ENCODE measurements at places on chromosomes 3 and 15. TPM values are rescaled to one million over a fixed set of nuclear protein-coding genes. Genes with fewer than 3 reads are reported as not detected.

The ADAMTS17 gene
- total RNA-seq = 0.40 TPM

The DUOXA2 gene
- not detected for total RNA-seq

The A4GNT gene
- not detected for total RNA-seq

The ROPN1 gene
- not detected for total RNA-seq

The NPAP1 gene
- total RNA-seq = not detected

The LMAN1L gene
- not detected for total RNA-seq

The ITIH1 gene
- not detected for total RNA-seq

The C3orf20 gene
- total RNA-seq = not detected

DNA sequence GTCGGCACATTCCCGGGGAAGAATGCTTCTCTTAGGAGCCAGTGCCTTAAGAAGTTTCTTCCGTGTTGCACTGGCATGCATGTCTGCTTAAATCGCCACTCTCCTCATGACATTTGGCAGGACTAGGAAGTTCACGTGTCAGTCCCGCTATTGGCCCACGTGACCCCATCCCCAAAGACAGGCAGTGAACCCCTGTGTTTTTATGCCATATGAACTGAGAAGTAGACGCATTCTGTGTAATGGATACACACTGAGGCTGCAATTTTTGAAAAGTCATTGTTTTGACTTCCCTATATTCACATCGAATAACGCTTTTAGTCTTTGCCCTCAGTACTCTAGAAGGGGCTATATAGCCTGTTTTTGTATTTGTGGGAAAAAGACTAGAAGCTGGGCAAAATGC lies 125.6 kb upstream of the TBL1XR1 start:
- no peak for DNase-seq

DNA sequence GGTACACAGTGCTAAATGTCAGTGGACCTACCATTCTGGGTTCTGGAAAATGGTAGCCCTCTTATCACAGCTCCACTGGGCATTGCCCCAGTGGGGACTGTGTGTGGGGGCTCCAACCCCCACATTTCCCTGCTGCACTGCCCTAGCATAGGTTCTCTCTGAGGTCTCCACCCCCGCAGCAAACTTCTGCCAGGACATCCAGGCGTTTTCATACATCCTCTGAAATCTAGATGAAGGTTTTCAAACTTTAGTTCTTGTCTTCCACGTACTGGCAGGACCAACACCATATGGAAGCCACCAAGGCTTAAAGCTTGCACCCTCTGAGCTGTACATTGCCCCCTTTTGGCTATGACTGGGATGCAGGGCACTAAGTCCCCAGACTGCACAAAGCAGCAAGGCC lies 788.2 kb upstream of the ALCAM start:
- DNase-seq = no peak

GRCh38 chr15:91917686-91918360 lies 64.3 kb downstream of the SLCO3A1 start:
- DNase-seq = no peak

DNA sequence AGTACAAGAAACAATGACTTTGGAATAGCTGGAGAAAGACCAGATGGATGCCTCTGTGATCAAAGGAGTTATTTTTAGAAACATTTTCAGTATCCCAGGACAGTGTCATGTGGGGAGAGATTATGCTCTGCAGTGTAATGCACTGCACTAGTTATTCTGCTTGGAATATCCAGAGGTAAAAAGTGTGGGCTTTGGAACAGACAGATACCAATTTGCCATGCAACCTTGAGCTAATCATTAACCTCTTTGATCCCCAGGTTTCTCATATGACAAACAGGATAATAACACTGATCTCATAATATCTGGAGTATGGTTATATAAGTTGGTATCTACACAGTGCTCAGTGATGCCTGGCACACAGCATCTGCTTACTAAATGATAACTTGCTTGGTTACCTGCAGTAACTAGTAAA lies 12.2 kb upstream of the SLC7A14 start:
- no peak for DNase-seq

DNA sequence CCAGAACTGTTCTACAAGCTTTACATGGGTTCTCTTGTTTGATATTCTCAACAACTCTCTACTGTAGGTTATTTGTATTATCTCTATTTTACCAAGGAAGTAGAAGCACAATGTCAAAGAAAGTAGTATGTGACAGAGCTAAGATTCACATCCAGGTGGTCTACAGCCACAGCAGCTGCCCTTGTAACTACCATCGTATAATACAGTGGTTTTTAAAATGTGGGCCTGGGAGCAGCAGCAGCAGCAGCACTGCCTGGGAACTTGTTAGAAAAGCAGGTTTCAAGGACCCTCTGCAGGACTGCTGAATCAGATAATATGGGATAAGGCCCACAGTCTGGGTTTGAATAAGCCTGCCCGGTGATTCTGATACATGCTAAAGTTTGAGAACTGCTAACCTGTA lies 357.1 kb upstream of the SATB1 start:
- DNase-seq = no peak

DNA sequence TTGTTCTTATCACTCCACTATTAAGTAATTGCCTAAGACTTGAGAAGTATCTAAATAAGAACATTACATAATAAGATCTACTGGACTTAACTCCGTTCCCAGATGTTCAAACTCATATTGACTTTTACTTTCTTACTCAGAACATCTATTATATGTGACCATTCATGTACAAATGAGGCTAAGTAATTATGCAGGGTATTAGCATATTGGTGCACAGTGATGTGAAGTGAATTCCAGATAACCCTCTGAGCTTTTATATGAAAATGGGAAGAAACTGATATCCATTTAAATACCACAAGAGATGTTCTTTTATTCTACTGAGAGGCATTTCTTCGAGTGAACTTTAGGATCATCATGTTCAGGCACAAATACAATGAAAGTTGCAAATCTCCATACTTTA lies 135.7 kb downstream of the ZPLD1 start:
- DNase-seq = no peak

DNA sequence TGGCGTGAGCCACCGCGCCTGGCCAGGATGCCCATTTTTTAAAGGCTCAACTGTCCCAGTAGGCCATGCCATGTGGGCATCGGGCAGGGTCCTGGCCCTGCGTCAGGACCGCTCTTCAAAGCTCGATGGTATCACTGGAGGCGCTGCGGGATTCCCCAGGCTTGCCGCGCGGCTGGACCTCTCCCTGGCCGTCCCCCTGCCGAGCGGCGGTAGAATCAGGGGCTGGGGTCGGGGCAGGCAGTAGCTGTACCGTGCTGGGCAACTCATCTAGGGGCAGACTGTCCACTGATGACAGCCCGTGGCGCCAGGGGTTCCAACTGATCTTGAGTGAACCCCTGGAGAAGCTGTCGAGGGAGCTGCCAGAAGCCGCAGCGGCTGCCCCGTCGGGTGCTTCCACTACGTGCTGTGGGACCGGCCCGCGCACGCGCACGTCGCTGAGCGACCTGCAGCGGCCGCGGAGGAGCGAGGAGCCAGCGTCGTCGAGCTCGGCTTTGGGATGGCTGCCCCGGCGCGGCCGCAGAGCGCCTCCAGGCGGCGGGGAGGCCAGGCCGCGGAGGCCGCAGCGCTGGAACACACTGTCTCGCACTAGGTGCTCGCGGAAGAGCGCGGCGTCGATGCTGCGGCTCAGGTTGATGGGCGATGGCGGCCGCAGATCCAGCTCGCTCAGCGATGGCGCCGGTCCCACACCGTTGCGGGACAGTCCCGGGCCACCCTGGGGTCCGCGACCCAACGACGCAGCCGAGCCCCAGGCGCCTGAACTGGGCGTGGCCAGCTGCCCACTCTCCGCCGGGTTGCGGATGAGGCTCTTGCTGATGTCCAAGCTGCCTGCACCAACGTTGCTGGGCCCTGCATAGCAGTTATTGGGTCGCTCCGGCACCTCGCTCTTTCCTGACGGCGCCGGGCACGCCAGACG lies 5.8 kb downstream of the PRRT3 start:
- peak; percentile 95 for DNase-seq

DNA sequence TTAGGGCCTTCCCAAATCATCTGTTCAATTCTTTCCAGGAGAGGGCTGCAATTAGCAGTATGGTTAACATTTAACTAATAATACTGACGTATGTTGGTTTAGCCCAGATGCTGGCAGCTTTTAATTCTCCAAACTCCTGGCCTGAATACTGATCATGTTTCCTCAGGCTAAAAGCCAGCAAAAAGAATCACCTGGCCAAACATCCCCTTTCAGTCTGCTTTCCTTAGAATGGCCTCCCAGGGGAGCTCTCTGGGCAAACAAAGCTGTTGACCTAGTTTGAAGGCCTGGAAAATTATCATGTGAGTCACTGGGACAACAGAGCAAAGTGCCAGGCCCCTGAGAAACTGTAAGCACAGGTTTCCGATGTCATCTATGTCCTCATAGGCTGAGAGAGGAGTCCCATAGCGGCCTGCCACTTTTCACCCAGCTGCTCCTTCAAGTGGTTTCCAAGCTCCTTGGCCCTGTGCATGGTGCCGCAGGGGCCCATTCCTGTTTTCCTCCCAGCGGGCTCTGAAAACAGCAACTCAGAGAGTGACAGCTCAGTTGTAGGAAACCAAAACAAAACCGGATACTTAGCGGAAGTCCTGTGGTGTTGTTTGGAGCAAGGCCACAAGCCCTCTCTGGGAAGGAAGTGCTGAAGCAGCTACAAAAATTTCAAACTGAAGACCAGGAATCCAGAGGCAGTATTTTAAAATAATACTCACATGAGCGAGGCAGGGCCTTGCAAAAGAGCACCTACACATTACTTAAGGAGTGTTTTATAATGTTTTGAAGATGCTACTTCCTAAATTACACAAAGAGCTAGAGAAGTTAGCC lies 36.5 kb upstream of the RAB11A start:
- DNase-seq = peak; percentile 96

DNA sequence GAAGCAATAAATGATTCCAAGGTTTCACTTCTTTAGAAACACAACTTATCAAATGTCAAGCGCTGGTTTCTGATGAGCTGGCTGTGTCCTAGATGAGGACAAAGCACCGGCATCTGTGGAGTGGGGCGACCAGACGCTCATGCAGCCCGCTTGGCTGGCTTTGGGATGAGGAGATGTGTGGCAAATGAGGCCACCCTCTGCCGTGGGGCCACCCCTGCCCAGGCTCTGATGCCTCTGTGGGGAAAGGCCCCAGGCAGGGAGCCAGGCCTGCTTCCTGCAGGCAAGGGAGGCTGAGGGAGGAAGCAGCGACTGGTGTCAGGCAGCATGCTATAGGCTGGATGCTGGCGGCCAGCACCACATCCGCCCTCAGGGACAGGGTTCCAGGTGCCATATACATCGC lies 102.9 kb downstream of the HERC2 start:
- no peak for DNase-seq

GRCh38 chr15:88072598-88073390 lies 183.7 kb downstream of the NTRK3 start:
- no peak for DNase-seq

DNA sequence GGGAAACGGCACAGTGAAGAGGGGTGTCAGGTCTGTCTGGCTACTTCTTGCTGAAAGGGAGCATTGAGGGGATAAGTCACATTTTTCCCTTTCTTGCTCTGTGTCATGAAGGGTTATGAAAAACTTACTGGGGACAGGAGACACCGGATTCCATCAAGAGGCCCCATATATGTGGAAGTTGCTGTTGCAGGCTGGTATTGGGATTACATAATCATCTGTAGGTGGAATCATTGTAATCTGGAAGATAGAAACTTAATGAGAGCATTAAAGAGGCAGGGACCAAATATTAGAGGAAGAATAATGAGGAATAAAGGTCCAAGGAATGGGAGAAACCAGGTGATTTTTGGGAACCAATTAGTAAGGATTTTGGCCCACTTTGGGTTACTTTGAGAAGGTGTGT lies 4.2 kb upstream of the TCAIM start:
- no peak for DNase-seq

DNA sequence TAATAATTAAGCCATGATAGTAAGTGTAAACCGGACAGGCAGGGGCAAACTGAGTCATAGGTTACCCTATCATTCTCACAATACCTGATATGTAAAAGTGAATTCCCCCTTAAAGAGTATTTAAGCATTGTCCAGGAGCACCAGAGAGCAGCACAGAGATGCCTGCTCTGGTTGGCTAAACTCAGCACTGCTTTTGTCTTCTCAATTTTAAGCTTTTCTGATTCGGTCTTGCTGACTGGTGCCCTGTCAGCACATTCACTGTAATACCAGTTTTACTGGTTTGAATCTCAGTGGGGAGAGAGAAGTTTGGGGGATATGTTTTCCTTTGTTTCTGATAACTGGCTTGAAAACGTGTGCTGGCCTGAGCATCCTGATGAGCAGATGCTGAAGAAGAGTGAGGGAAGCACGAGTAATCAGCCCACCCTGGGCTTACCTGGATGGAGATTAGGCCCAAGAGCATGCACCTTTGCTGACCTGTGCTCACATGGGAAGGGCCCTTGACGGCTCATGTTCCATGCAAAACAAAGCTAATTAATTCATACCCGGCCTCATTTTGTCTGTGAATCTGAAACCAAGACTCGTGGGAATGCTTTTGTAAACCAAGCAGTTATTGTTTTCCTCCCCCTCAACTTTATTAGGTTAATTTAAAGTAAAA lies 208.5 kb upstream of the MRPL3 start:
- no peak for DNase-seq

- peak; percentile 42 for DNase-seq
Observed at GRCh38 chr3:36792342-36792741, 28.0 kb upstream of the DCLK3 start.

DNA sequence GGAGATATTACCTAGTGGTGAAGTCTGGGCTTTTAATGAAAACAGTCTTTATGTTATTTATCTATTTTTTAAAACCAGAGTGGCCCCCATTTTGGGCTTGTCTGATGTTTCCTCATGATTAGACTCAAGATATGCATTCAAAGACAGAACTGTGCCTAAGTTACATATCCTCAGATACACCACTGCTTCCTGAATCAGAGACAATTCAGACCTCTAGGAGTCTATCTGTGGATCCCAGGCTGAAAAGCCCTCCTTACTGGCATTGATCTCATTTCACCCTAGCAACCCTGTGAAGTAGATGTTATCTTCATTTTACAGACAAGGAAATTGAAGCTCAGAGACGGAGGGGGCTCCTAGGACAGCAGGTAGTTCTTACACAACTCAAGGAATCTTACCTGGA lies 16.8 kb upstream of the TGM5 start:
- no peak for DNase-seq

DNA sequence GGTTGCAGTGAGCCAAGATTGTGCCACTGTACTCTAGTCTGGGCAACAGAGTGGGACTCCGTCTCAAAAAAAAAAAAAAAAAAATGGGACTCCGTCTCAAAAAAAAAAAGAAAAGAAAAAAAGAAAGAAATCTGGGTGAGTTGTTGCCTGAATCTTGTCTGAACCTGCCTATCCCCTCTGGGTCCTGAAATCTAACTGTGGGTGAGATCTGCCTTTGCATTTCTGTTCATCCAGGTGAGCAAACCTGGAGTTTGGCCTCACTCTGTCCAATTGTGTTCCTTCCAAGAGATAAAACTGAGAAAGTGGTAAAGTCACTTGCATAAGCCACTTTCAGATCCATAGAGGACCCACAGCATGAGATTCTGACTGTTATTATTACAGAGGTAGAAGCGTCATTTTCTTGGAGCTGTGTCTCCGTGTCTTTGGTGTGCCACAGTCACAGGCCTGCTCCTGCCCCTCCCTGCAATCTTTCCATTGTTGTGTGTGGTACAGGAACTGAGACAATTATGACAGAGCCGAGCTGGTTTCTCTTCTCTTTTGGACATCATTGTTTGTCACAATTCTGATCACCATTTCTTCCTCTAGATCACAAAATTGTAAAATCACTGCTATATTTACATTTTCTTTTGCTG lies 235.9 kb downstream of the LPP start:
- peak; percentile 74 for DNase-seq

GRCh38 chr15:28154283-28154682 lies 55.2 kb upstream of the OCA2 start:
- no peak for DNase-seq

Measured in lung microvascular endothelial cell (primary cell).